Endothelial cell of coronary artery (primary cell): ENCODE measurements at places on chromosomes 2 and 18. TPM values are rescaled to one million over a fixed set of nuclear protein-coding genes. Genes with fewer than 3 reads are reported as not detected.

CERKL gene
- not detected in 2 replicates for total RNA-seq

LYG1 gene
- 0.27 and 0.28 TPM in 2 replicates for total RNA-seq

COL6A3 gene
- 0.72 and 497 TPM in 2 replicates for total RNA-seq

RNF25 gene
- total RNA-seq = 30.0 and 44.4 TPM in 2 replicates

KIF3C gene
- total RNA-seq = 14.8 and 17.9 TPM in 2 replicates

RAX gene
- not detected in 2 replicates for total RNA-seq

RTP5 gene
- not detected in 2 replicates for total RNA-seq

GAD1 gene
- total RNA-seq = 0.18 and 0.38 TPM in 2 replicates

SPR gene
- 46.5 and 49.2 TPM in 2 replicates for total RNA-seq

LRP2 gene
- total RNA-seq = under 0.01 TPM in 1 of 2 replicates, not detected in the other

STAMBP gene
- total RNA-seq = 8.1 and 14.8 TPM in 2 replicates

FAM237A gene
- not detected in 2 replicates for total RNA-seq

TACR1 gene
- not detected in 2 replicates for total RNA-seq

POLR1A gene
- total RNA-seq = 13.4 and 13.7 TPM in 2 replicates

HSPE1 gene
- total RNA-seq = 118 and 149 TPM in 2 replicates

SLC38A11 gene
- total RNA-seq = not detected in 2 replicates

MAB21L4 gene
- total RNA-seq = not detected in 2 replicates

MAIP1 gene
- 20.2 and 21.2 TPM in 2 replicates for total RNA-seq

LCT gene
- not detected in 2 replicates for total RNA-seq

GDF7 gene
- 1.5 and 3.6 TPM in 2 replicates for total RNA-seq

ABCA12 gene
- under 0.01 TPM in 1 of 2 replicates, not detected in the other for total RNA-seq

FEV gene
- not detected in 2 replicates for total RNA-seq

CHCHD5 gene
- total RNA-seq = 6.8 and 7.1 TPM in 2 replicates

EIF2B4 gene
- total RNA-seq = 38.6 and 38.8 TPM in 2 replicates

IL36A gene
- 0.09 TPM in 1 of 2 replicates, not detected in the other for total RNA-seq

IRS1 gene
- under 0.01 and 1.6 TPM in 2 replicates for total RNA-seq

MOGAT1 gene
- total RNA-seq = not detected in 2 replicates

GPAT2 gene
- 3.8 and 11.9 TPM in 2 replicates for total RNA-seq

INO80B gene
- 8.5 and 15.2 TPM in 2 replicates for total RNA-seq

COL3A1 gene
- total RNA-seq = 0.99 and 245 TPM in 2 replicates

CD8B gene
- not detected in 2 replicates for total RNA-seq

GKN2 gene
- 0.18 TPM in 1 of 2 replicates, not detected in the other for total RNA-seq

CNTNAP5 gene
- total RNA-seq = 0.09 TPM in 1 of 2 replicates, not detected in the other

CMPK2 gene
- total RNA-seq = 1.1 and 1.5 TPM in 2 replicates
